Fibroblast of skin of left quadriceps (primary cell): ENCODE measurements at places on chromosomes 4 and X.

- DNase-seq: no peak
These were observed 113.7 kb downstream of the CHRNA9 start for GRCh38 chr4:40448875-40449274.

- peak; percentile 5 for DNase-seq
These were observed 71.3 kb upstream of the ANKRD50 start for GRCh38 chr4:124783847-124784246.

GRCh38 chrX:36640232-36640631, 367.9 kb upstream of the FAM47C start:
- DNase-seq: no peak

DNA sequence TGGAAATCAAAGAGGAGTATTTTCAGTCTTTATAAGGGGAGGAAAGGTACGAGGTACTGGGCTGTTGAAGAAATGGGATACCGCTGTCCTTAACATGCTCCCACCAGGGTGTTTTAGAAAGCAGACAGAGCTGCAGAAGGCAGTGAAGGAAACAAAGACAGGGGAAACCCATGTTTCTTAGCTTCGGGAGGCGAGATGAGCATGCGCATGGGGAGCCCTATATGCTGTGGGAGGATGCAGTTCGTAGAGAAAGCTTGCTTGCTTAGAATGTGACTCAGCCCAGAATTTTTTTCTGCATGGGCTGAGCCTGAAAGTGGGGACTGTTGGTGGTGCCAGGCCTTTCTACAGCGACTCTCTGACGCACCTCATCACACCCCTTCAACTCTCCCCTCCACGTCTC, 28.8 kb upstream of the SCOC start:
- no peak for DNase-seq

DNA sequence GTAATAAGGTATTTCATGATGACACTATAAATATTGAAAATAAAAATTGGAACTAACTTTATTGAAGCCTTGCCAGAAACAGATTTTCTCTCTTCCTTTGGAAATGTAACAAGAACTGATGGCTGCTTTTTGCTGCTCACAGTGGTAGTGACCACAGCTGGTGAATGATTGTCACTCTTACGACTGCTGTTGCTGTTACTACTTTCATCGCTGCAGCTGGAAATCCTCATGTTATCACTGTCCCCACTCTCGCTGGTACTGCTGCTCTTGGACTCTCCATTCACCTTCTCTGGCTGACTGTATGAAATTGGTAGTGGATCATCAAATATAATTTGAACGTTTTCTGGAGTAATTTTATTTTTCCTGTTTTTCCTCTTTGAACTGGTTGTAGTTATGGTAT, 28.5 kb upstream of the COX18 start:
- DNase-seq: no peak
